DMS 273 treated with DMSO at 0.1 percent for 48 hours (cell line): ENCODE measurements at places on chromosomes 13 and 19.

GRCh38 chr19:5337708-5338655 is 2.6 kb downstream of the PTPRS start:
- no peak for DNase-seq

GRCh38 chr13:106815545-106815944 is 247.6 kb upstream of the ARGLU1 start:
- no peak for DNase-seq

- DNase-seq = no peak
These were observed 9.4 kb downstream of the FOSB start for GRCh38 chr19:45477186-45477585.

GRCh38 chr19:1052349-1052975 is 12.6 kb downstream of the ABCA7 start:
- no peak for DNase-seq

GRCh38 chr13:30301827-30302226 is 5.5 kb downstream of the KATNAL1 start:
- DNase-seq = no peak
